ENCODE measurements at places on chromosomes 12 and 14. TPM values are rescaled to one million over a fixed set of nuclear protein-coding genes. Genes with fewer than 3 reads are reported as not detected.

The RASSF9 gene
- total RNA-seq, result 1.5 TPM

The REP15 gene
- total RNA-seq, result 0.97 TPM

The PELI2 gene
- 12.1 TPM for total RNA-seq

The PPP1R13B gene
- total RNA-seq, result 25.5 TPM

The KLRG1 gene
- 0.25 TPM for total RNA-seq

The HEATR5A gene
- total RNA-seq, result 50.3 TPM

The SMIM41 gene
- total RNA-seq, result 0.13 TPM

The RNF212B gene
- not detected for total RNA-seq

The KLRC2 gene
- not detected for total RNA-seq

The TESPA1 gene
- total RNA-seq, result not detected

The SYNDIG1L gene
- not detected for total RNA-seq

The STYK1 gene
- total RNA-seq, result 6.0 TPM

The SOAT2 gene
- total RNA-seq, result not detected

The IFI27 gene
- 857 TPM for total RNA-seq

The TRHDE gene
- not detected for total RNA-seq

The TMEM229B gene
- 0.97 TPM for total RNA-seq
